GM04503 (cell line): ENCODE measurements at places on chromosomes 13 and 19.

GRCh38 chr13:95474992-95475391 lies 77.5 kb upstream of the CLDN10 start:
- no peak for DNase-seq

- no peak for DNase-seq
Measured at GRCh38 chr13:111111376-111111937, 3.7 kb upstream of the ARHGEF7 start.

GRCh38 chr19:39823686-39824085 lies 10.3 kb downstream of the DYRK1B start:
- no peak for DNase-seq

- DNase-seq = no peak
Measured at GRCh38 chr19:54203151-54203611, 2.5 kb downstream of the RPS9 start.

- DNase-seq = no peak
Measured at GRCh38 chr13:54607421-54607820, 1578.8 kb downstream of the OLFM4 start.

- DNase-seq = no peak
Measured at GRCh38 chr13:51283371-51283770, 56.1 kb upstream of the SERPINE3 start.

DNA sequence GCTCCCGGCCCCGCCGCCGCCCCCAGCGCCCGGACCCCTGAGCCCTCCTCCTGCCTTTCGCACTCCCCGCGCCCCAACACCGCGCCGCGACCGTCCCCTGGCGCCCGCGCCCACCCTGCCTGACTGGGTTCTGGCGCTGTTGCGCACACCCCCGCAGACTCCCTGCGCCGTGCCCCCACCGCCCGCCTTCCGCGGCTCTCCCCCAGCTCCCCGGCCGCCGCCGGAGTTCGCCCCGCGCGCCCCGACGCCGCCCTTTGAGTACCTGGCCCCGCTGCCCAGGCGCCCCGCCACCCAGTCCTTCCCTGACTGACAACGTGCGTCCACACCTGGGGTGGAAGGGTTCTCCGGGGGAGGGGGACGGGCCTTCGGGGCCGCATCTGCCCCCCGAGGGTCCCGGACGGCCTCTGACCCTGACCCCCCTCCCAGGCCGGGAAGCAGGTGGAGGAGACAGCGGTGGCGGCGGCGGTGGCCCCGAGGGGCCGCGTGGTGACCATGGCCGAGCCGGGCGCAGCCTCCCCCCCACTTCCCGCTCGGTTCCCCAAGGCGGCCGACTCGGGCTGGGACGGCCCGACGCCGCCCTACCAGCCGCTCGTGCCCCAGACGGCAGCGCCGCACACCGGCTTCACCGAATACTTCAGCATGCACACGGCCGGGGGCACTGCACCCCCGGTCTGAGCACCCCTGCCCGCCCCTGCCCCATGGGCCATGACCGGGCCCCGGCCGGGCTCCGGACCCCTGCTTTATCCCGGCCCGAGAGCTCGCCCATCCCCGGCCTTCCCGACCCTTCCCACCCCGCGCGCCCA lies 1.4 kb upstream of the MEGF8 start:
- DNase-seq = no peak

- DNase-seq = no peak
Measured at GRCh38 chr19:29211562-29212355, 1.2 kb downstream of the UQCRFS1 start.

- DNase-seq = peak; percentile 2
Measured at GRCh38 chr13:52128714-52129700, at the start of gene NEK5. TSS of gene NEK5 (minus strand) at chr13:52129073. CDS start at chr13:52127482, 1,591 bp downstream.

DNA sequence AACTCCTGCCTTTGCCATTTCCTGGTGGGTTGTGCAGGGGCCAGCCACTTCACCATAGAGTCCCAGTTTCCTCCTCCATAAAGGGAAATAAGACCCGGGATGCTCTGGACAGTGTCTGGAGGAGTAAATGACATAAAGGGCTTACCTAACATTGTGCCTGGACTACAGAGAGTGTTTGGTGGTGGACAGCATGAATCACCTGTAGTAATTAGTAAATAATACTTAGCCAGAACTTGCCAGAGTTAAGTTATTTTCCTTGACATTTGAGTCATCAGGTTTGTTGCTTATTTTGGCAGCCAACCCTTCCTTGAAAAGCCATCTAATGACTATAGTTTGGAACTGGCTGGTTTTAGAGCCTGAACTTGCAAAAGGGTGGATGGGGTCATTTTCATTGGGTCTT lies 159.2 kb downstream of the SLC7A1 start:
- peak; percentile 49 for DNase-seq

GRCh38 chr13:100454876-100455275 lies 133.7 kb downstream of the GGACT start:
- DNase-seq = no peak

- DNase-seq = no peak
Measured at GRCh38 chr19:9580728-9581127, 3.6 kb downstream of the ZNF121 start.

DNA sequence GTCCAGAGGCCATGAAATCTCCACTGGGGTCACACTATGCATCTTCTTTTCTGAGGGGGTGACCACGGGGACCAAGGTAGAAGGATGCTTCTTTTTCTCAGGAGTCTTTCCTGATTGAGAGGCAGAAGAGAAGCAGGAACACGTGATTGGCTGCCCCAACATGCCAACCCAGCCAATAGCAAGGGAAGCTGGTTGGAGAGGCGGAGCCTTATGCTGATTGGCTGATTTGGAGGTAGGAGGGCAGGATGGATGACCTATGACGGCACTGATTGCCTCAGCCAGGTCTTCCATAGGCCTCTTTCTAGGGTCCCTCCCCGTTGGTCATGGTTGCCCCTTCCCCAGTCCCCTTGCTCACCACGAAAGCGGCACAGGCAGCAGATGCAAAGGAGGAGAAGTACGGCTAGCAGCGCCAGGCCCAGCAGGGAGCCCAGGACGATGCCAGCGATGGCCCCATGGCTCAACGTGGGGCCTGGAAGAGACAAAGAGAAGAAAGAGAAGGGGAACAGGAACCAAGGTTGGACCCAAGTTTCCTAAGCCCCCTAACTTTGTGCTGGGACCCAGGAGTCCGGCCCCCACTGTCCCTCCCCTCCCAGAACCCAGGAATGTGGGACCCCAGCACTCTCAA lies 8.0 kb downstream of the VSIG10L start:
- no peak for DNase-seq

DNA sequence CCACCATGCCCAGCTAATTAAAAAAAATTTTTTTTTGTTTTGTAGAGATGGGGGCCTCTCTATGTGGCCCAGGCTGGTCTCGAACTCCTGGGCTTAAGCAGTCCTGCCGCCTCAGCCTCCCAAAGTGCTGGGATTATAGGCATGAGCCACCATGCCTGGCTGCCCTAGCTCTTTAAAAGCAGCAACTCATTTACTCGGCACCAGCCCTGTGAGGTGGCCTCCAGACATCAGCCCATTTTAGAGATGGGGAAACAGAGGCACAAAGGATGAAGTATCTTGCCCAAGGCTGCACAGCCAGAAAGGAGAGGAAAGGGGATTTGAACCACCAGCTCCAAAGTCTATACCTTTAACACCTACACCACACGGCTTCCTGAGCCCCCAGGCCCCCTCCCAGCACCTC lies 312 bp downstream of the PRX start:
- no peak for DNase-seq

DNA sequence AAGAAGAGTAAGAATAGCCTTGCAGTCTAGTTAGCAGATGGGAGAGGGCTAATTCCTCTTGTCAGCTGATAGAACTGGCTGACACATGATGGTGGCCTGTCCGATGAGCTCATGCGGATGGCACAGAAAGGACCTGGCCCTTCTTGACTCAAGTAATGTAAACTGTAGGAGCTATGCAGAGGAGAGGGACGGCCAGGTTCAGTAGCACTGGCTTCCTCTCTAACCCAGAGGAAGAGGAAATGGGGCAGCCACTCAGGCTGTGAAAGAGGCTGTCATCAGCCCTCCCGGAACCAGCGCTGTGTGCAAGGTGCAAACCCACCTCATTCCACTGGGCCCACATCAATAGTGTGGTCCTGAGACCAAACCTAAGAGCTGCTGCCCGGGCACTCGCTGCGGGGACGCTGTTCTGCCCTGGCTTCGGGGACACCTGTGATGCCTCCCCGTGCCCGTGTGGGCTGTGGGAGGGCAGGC lies 30.8 kb upstream of the USE1 start:
- no peak for DNase-seq

- peak; percentile 59 for DNase-seq
Measured at GRCh38 chr19:51572908-51573307, 1.8 kb downstream of the ZNF175 start.

GRCh38 chr13:66314911-66315310 lies 915.2 kb downstream of the PCDH9 start:
- DNase-seq = no peak

DNA sequence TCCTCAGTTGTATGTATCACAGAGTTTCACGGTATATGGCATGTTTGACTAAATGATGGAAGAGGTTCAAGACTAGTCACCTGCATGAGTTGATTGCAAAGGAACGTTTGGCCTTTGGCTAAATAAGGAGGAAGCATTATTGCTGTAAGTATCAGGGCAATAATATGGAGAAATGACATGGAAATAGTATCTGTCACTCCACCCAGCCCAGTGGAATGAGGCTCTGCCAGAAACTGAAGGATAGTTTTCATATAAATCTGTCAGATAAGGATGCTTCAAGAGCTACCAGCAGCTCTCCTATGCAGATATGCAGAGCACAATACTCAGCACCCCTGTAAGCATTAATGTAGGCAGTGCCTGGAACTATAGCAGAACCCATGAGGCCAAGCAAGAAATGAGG lies 55.7 kb upstream of the DCT start:
- no peak for DNase-seq

- no peak for DNase-seq
Measured at GRCh38 chr13:27203854-27204253, 32.2 kb upstream of the USP12 start.

GRCh38 chr19:18966307-18966706 lies 25.3 kb upstream of the HOMER3 start:
- DNase-seq = no peak

DNA sequence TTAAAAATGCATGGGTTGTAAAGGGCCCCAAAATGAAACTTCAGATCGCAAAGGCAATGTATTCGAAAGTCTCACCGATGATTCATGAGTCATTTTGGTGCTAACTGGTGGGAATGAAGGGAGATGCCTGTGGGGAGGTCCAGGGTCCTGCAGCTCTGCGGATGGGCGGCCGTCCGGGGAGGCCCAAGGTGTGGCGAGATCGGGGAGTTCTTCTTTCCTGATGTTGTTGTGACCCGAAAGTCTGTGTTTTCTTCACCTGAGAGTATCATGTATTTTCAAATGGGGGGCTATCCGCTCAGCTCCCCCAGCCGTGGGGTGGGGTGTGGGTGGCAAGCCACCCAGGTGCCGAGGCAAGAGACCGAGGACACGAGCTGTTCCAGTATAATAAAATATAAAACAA lies 36.5 kb downstream of the TFDP1 start:
- no peak for DNase-seq

DNA sequence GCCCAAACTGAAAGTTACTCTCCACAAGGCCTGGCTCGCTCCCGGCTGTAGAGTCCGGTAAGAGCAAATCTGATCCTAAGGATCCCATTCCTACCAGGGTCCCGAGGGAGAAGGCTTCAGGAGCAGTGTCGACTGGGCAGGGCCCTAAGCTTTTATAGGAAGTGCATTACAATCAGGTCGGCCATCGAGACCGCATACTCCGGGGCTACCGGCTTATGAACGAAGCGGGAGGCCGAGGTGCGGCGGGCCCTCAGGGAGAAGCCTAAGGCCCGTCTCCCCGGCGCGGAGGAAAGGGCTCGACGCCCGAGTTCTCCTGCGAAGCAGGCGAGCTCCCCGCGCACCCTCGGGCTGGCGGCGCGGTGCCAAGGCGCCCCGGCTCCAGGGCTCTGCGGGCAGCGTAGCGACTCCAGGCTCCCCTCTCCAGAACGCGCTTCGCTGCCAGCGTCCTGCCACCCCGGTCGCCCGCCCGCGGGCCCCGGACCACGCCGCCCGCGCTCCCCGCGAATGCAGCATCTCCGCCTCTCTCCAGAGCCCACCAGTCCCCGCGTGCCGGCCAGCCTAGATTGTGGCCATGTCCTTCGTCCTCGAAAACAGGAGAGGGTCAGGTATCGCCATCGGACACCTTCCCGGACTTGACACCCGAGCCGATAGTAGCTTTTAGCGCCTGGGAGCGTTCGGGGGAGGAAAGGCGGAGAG lies 1.4 kb downstream of the EFNB2 start:
- DNase-seq = no peak

GRCh38 chr19:31610018-31610417 lies 260.8 kb upstream of the TSHZ3 start:
- DNase-seq = no peak

DNA sequence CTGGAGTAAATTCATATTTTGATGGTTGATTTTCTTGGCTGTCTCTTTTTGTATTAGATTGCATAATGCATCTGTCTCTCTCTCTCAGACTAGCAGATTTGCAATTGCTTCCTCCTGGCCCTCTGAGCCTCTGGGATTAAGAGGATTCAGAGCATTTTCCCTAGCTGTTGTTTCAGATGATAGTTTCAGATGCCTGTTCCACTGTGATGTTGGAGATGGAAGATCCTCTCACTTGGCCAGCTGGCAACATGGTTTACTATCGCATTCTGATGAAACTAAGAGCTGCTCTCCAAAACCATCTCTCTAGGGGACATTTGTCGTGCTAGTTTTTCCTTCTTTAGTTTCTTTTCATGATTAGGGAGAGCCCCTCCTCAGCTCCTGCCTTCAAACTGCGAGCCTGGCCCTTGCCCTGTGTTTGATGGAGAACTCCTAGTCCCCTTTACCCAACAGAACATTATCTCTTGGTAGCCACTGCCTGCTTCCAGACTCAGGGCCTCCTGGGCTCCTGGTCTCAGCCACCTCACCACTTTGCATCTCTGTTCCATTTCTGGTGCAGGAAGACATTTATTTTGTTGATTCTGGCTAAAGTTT lies 244.6 kb downstream of the B3GLCT start:
- no peak for DNase-seq

DNA sequence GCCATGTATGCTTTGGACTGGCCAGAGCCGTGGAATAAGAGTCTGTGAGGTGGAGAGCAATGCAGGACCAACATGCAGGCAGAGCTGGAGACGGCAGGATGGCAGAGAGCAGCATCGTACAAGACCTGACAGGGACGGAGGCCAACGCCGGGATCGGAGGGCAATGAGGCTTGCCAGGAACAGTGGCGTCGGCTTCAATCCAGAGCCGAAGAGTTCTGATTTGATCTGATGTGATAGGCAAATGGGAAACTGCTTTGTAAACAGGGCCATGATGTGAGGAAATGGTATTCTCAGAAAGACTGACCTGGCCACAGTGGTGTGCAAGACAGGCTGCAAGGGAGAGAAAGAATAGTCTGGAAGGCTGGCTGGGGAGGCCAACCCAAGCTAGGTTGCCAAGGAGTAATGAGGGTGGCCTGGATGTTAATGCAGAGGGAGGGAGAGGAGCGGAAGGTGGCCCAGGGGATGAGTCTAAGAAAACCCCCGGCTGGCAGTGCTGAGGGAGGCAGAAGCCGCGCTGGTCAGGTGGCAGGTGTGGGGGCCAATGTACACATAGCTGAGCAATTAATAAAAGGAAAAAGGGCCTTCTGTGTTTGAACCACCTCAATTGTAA lies 26.7 kb downstream of the RCBTB2 start:
- DNase-seq = no peak
